ENCODE measurements at places on chromosomes 1 and 21. TPM values are rescaled to one million over a fixed set of nuclear protein-coding genes. Genes with fewer than 3 reads are reported as not detected.

The LCE6A gene
- total RNA-seq, result not detected

The XCL1 gene
- total RNA-seq, result 0.18 TPM

The MXRA8 gene
- 34.5 TPM for total RNA-seq

The TTLL7 gene
- 26.5 TPM for total RNA-seq

The LCE1E gene
- total RNA-seq, result not detected

The E2F2 gene
- total RNA-seq, result 0.87 TPM

The SASS6 gene
- total RNA-seq, result 1.0 TPM

The SPRR5 gene
- not detected for total RNA-seq

The AMY1B gene
- 0.53 TPM for total RNA-seq

The KCNK1 gene
- not detected for total RNA-seq

The TNFRSF18 gene
- total RNA-seq, result 0.75 TPM

The OR2G6 gene
- not detected for total RNA-seq

The BGLAP gene
- total RNA-seq, result 2.6 TPM

The SPRR1B gene
- total RNA-seq, result not detected

The FCRL4 gene
- total RNA-seq, result 0.10 TPM

The KAZN gene
- total RNA-seq, result 25.4 TPM

The IFI16 gene
- total RNA-seq, result 134 TPM

DNA sequence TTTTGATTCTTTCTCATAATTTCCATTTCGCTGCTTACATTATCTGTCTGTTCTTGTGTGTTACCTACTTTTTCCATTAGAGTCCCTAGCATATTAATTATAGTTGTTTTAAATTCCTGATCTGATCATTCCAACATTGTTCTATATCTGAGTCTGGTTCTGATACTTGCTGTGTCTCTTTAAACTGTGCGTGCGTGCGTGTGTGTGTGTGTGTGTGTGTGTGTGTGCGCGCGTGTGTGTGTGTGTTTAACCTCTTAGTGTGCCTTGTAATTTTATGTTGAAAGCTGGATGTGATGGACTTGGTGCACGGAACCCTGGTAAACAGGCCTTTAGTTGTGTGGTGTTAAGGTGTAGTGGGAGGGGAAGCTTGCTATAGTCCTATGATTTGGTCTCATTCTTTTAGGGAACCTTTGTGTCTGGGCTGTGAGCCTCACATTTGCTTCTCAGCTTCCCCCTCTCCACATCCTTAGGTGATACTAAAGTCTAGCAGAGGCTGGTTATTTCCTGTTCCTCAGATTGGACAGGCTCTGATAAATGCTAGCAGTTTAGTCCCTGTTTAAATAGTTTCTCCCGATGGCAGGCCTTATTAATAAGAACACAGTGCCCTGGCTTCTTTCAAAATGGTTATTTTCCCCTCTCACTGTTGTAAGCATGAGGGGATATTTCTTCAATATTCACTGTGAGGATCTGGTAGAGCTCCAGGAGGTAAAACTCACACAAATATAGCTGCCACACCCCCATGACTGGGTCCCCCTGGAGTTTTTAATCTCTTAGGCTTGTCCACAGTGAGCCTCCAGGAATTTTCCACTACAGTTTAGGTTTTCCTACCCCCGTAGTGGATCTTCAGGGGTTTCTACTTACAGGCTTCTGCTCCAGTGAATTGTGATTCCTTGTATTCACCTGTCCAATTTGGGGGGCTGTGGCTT, 118.3 kb downstream of the GALNT2 start:
- ATAC-seq, result peak; percentile 44

GRCh38 chr1:206831650-206832049, 33.8 kb upstream of the IL20 start:
- ATAC-seq, result no peak

- no peak for ATAC-seq
Observed at GRCh38 chr21:43207868-43208267, 39.1 kb downstream of the CRYAA start.

DNA sequence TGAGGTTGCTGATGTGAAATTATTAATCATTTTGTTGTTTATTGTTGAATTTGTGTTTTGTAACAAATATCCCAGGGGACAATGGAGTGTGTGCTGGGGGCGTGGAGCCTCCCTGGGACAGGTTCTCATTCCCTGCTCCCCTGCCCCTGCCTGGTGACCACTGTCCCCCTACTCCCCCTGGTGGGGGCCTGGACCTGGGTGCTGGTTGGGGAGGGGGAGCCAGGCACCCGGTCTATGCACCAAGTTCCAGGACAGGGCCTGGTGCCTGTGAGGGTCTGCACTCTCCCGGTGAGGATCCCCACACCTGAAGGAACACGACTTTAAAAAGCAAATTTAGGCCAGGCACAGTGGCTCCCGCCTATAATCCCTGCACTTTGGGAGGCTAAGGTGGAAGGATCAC, 42.4 kb downstream of the CHD5 start:
- ATAC-seq, result no peak

DNA sequence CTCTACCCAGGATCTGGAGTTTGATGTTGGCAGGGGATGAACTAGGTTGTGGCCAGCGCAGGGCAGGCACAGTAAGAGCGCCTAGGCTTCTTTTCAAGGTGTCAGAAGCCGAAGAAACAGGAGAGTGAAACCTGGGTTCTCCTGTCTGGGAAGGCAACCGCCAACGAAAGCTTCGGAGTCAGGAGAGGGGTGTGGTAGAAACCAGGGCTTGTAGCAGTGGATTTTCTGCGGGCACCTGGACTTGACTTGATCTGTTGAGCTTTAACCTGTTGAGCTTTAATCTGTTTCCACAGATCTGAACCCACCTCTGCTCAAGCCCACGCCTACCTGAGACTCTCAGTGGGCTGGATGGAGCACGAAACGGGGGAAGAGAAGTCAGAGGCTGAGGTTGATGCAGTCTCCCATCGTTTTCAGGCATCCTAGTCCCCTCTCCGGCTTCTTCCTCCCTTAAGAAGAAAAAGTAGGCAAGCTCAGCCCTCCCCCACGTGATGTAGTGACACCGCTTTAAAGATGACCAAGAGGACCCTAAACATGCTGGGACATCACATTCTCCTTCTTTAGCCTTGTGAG, 9.3 kb downstream of the HLX start:
- no peak for ATAC-seq

GRCh38 chr1:31084782-31085569, 19.5 kb upstream of the PUM1 start:
- no peak for ATAC-seq

DNA sequence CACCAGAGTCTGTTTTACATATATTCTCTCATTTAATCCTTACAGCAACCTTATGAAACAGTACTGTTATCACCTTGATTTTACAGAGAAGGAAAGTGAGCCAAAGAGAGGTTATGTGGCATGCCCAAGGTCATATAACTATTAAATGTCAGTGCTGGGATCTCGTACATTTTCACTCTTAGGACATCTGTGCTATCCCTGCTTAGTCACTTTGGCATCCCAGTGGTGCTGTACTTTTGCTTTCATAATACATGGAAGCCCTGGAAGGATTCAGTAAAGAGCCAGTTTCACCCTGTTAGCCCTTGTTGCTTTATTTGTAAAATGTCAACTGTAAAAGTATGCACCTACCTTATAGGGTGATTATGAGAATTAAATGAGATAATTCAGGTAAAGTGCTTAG, 104.4 kb downstream of the NFIA start:
- ATAC-seq, result no peak

GRCh38 chr1:27605796-27606707, 2.1 kb upstream of the AHDC1 start:
- peak; percentile 11 for ATAC-seq

GRCh38 chr1:94929351-94930217, 2.7 kb upstream of the CNN3 start:
- no peak for ATAC-seq

- ATAC-seq, result no peak
Observed at GRCh38 chr1:158930504-158930903, 848 bp upstream of the PYHIN1 start.

DNA sequence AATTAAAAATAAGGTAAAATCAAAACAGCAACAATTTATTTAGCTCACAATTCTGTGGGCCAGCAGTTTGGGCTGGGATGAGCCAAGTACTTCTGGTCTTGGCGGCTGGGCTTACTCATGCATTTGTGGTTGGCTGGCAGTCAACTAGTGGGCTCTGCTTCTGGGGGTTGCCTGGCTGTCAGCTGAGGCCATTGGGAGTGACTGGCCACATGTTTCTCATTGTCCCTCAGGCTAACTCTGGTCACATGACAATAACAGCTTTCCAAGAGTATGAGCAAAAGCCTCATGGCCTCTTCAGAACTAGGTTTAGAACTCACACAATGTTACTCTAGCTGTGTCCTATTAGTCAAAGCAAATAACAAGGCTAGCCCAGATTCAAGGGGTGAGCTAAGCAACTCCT, 15.6 kb upstream of the CHIA start:
- peak; percentile 24 for ATAC-seq

GRCh38 chr21:41488080-41488479, 19.9 kb downstream of the TMPRSS2 start:
- ATAC-seq, result no peak

DNA sequence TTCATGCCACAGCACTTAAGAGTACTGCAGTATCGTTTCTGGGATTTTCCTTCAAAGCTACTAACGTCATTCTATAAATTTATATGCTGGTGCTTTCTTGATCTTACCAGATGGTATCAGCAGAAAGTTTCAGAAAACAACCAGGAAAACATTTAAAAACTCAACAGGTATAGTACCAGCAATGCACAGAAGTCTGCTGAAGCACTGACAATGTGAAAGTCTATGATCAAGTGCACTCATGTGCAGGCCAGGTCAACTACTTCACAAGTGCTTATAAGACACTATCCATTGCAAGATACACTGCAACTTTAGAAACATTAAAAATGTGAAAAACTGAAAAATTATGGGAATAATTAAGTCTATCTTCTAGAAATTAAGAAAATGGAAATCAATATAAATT, 34.7 kb downstream of the LYST start:
- ATAC-seq, result no peak

- ATAC-seq, result no peak
Observed at GRCh38 chr1:190126728-190127127, 350.9 kb downstream of the BRINP3 start.

GRCh38 chr1:217109928-217110327, 386.7 kb upstream of the ESRRG start:
- ATAC-seq, result no peak

GRCh38 chr1:22828484-22829308, 118.1 kb downstream of the EPHB2 start:
- peak; percentile 54 for ATAC-seq

DNA sequence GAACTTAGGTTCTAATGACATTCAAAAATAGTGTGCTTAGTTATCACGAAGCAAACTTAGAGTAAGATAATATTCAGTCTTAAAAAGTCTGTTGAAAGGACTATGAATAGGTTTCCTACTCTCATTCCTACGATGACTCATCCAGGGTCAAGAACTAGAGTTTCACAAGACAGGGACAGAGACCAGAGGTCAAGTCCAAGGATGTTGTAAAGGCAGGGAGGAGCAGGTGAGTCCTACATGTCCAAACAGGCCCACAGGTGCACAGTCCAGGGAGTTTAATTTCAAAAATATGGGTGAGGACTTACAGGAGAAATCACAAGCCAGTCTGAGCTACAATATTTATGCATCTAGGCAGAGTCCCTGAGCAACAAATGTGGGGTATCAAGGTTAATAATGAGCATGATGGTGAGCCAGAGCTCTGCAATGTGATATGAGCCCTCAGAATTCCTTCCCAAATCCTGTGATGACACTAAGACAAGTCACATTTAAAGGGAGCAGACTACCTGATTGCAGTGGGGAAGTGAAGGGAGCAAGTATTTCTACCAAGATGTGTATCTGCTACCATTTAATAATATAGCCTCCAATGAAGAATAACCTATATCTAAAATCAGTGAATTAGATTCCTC, 100.0 kb upstream of the NRIP1 start:
- no peak for ATAC-seq

DNA sequence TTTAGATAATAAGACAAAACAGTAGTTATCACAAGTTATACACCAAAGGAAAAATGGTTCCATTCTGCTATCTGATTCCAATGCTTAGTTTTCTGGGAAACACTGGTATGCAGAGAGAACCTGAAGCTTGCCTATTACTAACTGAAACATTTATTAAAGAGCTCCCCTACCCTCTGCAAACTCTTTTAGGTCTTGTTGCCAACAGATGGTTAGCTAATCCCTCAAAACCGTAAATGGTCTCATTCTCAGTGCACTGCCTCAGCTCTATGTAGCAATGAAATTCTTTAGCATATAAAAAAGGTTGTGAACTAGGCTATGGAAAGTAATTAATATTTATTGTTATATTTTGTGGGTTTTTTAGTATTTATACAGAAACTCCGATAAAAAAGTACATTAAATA, 20.4 kb downstream of the C21orf91 start:
- no peak for ATAC-seq

GRCh38 chr1:110584045-110584444, 22.1 kb downstream of the KCNA2 start:
- no peak for ATAC-seq

- ATAC-seq, result no peak
Observed at GRCh38 chr21:31483146-31483545, 139.1 kb upstream of the TIAM1 start.

DNA sequence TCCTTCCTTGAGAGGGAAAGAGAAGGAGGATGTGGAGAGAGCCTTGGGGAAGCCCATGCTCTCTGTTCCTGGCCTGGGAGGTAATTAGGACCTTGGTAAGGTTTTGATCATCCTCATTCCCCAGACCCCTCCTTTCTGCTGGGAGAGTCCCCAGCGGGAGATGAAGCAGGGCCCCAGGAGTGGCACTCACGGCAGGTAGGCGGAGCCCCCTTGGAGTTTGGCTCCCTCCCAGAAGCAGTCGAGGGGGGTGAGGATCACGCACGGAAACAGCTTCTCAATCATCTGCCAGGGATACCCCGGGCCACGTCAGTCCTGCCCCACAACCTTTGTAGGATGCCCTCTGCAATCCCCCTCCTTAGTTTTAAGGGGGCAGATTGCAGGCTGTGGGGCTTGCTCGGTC, 11.5 kb downstream of the PTCH2 start:
- ATAC-seq, result no peak

DNA sequence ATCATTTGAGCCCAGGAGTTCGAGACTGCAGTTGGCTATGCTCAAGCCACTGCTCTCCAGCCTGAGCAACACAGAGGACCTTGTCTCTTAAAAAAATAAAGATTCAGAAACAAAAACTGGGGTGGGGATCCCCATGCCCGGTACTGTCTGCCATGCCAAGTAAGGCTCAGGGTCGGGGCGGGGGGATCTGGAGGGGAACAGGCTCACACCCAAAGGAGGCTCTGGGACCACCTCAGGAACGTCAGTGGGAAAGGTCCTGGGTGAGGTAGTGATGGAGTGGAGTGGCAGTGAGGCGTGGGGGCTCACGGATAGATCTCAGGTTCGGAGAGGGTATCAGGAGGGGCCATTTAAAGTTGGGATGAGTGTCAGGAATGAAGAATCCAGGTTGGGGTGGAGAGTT, 765 bp upstream of the S100A4 start:
- ATAC-seq, result no peak

DNA sequence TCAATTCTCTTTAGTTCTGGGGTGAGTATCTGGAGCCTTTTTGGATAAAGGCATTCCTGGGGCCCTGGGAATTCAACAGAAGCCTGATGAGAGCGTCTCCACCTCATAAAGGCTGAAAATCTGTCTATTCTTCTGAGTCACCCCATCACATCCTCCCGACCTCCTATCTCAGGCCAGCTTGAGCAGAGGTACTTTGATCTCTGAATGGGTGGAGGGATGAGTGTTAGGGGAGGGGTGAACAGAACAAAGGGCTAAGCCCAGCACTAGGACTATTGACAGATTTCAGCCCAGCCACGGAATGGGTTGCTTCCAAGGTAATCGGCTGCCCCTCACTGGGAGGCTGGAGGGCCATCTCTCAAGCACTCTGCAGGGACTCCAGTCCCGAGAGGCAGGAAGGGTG, 2.5 kb upstream of the MYBPH start:
- ATAC-seq, result peak; percentile 50

- ATAC-seq, result peak; percentile 60
Observed at GRCh38 chr1:30929135-30929889, 20.8 kb upstream of the SDC3 start.

GRCh38 chr1:184604152-184604900, 150.3 kb downstream of the EDEM3 start:
- no peak for ATAC-seq

Data from motor neuron (in vitro differentiated cells).